ENCODE measurements at places on chromosomes 13 and 19.

DNA sequence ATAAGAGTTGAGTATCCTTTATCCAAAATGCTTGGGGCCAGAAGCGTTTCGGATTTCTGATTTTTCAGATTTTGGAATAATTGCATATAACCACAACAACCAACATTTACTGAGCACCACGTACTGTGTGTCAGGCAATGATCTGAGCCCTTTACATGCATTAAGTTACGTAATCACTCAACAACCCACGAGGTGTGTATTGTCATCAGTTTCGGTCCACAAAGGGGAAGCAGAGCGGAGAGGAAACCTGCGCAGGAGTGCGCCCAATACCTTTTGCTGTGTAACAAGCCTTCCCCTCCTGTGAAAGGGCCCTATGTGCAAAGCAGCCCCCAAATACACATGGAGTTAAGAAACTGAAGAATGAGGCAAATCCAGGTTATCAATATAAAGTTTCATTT lies 20.7 kb upstream of the NLRP12 start:
- DNase-seq: no peak

DNA sequence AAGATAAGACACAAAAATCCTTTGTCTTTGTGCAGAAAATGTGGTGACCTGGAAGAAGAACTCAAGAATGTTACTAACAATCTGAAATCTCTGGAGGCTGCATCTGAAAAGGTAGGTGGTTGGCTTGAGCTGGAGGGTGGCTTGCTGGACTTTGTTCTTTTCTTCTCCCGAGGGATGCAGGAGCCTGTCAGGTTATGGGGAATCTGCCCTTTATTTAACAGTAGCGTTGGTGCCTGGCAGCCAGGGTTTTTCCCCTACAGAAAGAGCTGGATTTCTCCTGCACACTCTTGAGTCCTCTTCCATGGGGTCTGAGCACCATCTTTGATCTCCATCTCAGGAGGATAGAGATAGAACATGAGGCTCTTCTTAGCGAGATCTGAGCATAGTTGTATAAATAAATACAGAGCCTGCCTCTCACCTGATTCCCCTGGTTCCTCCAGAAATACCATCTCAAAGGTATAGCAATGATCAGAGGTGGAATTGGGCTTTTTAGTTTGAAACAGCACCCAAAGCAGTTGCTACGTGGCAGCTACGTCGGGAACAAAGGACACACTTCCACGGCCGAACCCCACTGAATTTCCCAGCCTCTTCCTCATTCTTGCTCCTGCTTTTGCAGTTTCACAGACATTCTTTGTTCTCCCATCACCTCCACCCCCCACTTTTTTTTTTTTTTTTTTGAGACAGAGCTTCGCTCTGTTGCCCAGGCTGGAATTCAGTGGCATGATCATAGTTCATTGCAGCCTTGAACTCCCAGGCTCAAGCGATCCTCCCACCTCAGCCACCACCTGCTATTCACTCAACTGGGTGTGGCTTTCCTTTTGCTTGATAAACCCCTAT lies 12.9 kb downstream of the TPM4 start:
- DNase-seq: no peak

DNA sequence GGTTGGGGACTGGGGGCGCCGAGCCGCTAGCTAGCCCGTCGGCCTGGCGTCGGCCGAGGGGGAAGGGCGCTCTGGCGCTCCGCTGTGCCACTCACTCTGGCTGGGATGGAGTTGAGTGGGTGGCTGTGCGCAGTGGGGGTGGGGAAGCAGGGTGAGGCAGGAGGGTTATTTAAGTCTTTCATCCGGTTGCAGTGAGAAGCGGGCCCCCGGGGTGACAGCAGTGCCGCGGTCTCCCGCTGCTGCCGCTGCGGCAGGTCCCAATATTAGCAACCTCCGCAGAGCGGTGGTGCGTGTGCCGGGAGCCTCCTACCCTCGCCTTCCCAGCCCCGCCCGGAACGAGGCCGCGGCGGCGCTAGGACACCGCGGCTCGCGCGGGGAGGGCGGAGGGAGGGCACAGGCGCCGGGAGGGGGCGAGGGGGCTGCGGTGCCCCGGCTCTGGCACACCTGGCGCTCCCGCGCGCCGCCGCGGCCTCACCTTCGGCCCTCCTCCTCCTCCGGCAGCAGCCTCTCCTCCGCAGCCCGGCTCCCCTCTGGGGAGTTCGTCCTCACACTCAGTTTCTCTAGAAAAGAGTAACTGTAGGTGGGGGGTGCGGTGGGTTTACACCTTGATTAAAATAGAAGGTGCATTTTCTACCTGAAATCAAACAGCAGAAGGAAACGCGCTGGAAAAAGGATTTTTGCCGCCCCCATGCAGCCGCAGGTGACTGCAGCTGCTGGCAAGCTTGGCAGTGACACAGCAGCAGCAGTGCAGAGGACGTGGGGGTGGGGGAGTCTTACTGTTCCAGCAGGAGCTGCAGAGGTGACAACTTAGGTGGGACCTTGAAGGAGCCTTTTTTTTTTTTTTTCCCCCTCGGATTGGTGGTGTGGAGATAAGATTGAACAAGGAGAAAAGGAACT lies 4.5 kb downstream of the FGF9 start:
- peak; percentile 23 for DNase-seq

GRCh38 chr13:102984210-102984609 lies 82.0 kb downstream of the SLC10A2 start:
- DNase-seq: no peak

DNA sequence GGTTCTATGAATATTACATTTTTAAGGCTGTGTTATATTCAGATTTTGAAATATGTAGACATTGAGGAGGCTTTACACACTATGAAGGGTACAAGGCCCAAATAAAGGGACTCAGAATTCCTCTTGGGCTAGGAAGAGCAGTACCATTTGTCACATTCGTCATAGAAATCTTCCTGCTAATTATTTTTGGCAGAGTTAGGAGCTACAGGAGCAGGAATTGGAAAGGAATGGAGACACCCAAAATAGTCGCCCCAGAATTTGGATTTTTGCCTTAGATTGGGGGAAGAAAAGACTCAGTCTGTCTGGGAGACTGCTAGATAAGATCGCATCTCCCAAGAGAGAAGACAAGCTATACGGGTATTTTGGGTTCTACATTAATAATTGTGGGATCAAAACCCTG lies 176.4 kb upstream of the DACH1 start:
- DNase-seq: no peak

DNA sequence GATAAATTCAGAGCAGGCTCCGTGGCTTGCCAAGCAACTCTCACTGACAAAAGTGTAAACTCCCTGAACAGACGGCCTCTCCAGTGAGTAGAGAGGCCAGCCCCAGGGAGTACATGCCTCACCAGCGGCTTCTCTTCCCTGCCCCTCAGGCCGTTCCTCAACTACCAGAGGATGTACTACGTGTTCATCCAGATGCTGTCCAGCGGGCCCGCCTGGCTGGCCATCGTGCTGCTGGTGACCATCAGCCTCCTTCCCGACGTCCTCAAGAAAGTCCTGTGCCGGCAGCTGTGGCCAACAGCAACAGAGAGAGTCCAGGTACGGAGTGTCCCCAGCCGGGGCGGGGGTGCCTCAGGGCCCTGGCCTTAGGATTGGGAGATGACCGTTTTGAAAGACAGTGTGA lies 93.4 kb upstream of the MCF2L start:
- DNase-seq: no peak

- DNase-seq: no peak
These were observed 603 bp downstream of the GPALPP1 start for GRCh38 chr13:44989941-44990340.

- DNase-seq: no peak
These were observed 8.4 kb downstream of the GIPC1 start for GRCh38 chr19:14487370-14488125.

DNA sequence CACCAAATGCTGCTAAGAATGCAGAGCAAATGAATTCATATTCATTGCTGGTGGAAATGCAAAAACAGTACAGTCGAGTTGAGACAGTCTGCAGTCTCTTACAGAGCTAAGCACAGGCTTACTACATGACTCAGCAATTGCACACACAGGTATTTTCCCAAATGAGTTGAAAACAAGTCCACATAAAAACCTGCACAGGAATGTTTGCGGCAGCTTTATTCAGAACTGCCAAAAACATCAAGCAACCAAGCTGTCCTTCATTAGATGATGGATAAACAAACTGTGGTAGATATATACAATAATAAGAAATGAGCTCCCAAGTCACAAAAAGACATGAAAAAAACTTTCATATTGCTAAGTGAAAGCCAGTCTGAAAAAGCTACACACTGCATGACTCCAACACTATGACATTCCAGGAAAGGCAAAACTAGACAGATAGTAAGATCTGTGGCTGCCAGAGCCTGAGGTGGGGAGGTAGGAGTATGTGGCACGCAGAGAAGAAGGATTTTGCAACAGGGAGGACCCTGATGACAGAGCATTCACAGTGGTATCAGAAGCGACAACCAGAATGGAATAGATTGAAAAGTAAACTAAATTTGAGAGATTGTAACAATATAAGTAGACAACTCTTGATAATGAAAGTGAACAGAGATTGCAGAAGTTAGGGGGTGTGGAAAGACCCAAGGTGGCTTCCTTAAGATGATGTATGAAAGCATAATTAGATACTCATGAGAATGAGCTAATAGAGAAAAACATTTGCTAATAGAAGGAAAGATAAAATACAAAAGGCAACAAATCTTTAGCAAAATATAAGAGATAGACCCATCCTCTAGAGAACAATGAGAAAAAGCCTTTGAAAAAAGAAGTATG lies 52.7 kb downstream of the TSC22D1 start:
- DNase-seq: no peak

DNA sequence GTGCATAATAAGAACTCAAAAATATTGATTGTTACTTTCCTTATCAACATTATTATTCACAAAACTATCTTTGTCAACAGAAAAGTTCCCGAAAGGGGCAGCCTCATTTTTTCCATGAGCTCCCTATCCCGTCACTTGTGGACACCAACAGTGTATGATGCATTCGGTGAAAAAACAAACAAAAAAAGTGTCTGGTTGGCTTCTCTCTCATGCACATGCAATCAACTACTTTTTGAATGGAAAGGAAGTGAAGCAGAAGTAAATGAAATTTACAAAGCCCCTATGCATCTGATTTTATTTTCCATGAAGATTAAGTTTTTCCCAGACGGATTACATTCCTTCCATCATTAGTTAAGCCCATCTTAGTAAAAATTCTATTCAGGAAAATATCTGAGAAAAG lies 526.9 kb downstream of the RFC3 start:
- no peak for DNase-seq

GRCh38 chr19:56309511-56310185 lies 5.0 kb downstream of the ZSCAN5A start:
- DNase-seq: no peak

- DNase-seq: no peak
These were observed 41.2 kb upstream of the TNFSF11 start for GRCh38 chr13:42532561-42533335.

DNA sequence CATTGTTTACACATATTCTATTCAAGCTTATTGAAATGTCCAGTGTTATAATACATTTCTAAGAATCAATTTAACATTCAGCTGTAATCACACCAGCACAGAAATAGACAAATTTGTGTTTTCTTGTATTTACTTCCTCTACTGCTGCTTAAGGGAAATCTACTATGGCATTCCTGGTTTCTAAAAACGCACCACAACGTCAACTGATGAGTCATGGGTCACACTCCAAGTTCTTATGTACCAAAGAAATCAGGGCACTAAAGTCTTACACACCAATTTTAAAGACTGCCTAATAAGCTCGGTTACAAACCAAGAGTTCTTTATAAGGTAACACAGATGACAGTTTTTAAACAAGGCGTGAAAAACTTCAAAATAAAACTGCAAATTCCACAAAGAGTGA lies 13.2 kb downstream of the LNX2 start:
- no peak for DNase-seq

DNA sequence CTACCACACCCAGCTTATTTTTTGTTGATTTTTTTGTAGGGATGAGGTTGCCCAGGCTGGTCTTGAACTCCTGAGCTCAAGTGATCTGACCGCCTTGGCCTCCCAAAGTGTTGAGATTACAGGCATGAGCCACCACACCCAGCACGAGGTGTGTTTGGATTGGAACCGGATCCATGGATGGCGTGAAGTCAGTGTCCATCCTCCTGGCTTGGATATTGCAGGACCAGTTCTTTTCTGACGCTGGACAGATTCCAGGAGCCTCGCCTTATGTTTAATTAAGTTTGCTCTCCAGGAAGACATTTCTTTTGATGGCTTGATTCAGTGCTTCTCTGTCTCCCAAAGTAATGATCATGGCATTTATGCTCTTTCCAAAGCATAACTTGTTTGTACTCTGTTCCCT lies 14.4 kb upstream of the RFXAP start:
- DNase-seq: no peak

GRCh38 chr13:83325125-83325853 lies 557.0 kb downstream of the SLITRK1 start:
- no peak for DNase-seq

GRCh38 chr13:22061371-22061805 lies 390.5 kb downstream of the FGF9 start:
- DNase-seq: no peak

- DNase-seq: peak; percentile 17
These were observed 1.9 kb downstream of the FOXO1 start for GRCh38 chr13:40664350-40665125.

DNA sequence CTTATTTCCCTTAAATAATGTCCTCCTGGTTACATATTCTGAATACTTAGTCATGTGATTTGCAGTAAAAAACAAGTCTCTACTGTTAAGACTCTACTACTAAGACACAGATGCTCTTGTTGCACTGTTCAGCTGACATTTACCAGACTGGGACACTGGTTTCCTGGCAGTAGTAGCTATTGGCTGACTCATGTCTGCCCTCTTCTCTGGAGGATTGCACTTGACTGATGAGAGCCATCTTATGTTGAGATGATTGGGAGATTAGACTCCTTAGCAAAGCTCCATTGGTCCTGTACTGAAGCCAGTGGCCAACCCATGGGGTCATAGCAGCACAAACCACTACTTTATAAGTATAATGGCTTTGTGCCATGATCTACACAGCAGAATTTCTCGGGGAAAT lies 1672.6 kb upstream of the PCDH20 start:
- DNase-seq: no peak

GRCh38 chr19:54380897-54381296 lies 16.2 kb upstream of the LAIR1 start:
- DNase-seq: no peak

GRCh38 chr13:40146063-40146462 lies 490.6 kb downstream of the COG6 start:
- no peak for DNase-seq

GRCh38 chr13:71801165-71801760 lies 65.7 kb downstream of the DACH1 start:
- DNase-seq: no peak

DNA sequence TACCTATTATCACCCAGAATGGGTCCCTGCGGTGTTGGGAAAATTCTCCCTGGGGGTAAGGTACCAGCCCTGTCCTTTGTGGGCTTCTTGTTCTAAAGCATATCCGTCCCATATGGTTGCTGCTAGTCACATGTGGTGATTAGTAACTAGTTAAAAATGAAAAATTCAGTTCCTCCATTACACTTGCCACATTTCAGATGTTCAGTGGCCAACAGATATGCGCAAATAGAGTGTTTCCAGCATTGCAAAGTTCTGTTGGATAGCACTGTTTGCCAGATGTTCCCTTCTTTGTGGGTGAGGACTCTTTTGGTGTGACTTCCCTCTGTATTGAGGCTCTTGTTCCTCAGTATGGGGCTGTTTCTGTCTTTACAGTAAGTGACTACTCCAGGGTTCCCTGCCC lies 3.8 kb downstream of the CNOT3 start:
- no peak for DNase-seq
